ENCODE measurements at places on chromosomes 11 and 22.

DNA sequence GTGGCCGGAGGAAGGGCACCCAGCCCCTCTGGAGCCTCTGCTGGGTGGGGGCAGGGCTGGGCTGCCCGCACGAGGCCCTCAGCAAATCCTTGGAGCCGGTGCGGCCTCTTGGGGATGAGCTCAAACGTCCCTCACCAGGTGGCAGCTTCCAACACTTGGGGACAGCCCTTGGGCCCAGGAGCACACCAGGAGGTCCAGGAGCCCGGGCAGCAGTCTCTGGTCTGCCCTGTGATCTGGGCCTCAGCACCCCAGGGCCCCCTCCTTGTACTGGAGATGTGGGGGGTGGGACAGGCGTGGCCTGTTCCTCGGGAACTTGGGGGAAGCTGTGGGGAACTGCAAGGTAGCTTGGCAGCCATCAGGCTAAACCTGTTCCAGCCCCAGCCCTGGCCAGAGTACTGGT is 40.0 kb downstream of the MOB2 start:
- no peak for DNase-seq

DNA sequence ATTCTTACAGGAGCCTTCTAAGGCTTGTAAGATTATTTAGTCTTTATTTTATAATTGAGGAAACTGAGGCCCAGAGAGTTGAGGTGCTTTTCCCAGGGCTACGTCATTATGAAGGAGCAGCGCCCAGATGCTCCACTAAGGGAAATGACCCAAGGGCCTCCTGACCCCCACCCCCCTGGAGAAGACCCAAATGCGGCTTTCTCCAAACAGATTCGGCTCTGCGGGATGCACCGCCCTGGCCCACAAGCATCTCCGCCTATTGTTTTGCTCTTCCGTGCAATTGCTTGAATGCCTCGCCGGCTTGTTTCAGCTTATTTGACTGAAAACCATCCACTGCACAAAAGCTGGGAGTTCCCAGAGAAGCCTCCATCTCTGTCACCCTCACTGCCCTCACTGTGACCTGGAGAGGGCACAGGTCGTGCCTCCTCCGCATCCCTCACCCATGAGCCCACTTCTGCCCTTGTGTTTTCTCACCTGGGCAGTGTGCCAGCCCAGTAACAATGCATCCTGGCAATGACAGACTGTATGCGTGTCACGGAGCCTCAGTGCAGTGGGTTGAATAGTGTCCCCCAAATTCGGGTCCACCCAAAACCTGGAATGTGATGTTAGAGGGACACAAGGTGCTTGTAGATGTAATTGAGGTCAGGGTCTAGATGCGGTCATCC is 790.2 kb downstream of the TBC1D22A start:
- no peak for DNase-seq

GRCh38 chr11:2529173-2529572 is 84.4 kb downstream of the KCNQ1 start:
- no peak for DNase-seq

- DNase-seq = peak; percentile 54
These were observed 29.7 kb upstream of the DDX6 start for GRCh38 chr11:118820412-118821357.

DNA sequence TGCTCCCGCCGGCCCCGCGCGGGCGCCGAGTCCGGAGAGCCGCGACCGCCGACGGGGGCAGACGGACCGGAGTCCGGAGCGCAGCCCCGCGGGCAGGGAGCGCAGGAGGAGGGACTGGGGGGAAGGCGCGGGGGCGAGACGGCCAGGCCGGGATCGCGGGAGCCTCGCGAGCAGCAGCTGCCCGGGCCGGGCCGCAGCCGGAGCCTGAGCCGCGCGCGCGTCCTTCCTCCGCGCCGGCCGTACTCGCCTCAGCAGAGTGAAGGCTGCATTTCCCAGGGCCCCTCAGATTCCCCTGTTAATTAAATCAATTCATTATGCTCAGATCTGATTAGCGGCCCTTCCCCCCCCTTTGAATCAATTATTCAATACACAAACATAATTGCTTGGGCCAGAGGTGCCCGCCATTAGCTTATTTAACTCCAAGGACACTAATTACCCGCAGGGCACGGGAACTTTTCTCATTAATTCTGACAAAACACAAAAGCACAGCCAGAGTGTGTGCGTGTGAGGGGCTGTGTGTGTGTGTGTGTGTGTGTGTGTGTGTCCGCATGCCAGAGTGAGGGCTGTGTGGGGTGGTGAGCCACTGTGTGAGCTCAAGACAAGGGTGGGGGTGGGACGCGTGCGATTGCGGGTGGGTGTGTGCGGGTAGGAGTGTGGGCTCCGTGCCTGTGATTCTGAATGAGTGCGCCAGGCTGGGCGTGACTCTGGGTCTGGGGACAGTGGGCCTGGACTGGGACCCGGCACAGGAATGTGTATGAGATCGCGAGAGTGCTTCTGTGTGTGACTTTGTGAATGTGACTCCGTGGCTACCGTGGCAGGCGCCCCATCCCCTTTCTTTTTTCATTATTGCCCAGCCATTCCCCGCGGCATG is 5.1 kb upstream of the LMO1 start:
- DNase-seq = no peak
